GM23338 (cell line): ENCODE measurements at places on chromosomes 12 and 14. TPM values are rescaled to one million over a fixed set of nuclear protein-coding genes. Genes with fewer than 3 reads are reported as not detected.

- no peak for DNase-seq
These were observed 847 bp downstream of the CCDC59 start for GRCh38 chr12:82357340-82357739.

DNA sequence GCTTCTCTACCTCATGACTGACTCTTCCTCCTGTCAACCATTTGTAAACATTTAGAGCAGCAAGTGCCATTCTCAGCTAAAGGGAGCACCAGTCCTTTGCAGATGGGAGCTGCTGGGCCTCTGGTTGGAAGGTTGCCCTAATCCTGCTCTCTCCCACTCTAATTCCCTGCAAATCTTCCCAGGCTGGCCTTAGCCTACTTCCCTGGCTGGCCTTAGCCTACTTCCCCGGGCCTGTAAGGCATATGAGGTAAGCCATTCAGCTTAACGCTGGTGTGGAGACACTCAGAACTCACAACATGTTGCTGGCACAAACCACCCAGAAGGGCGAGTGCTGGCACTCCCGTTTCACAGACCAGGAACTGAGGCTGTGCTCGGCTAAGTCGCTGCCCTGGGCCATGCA, 69.0 kb downstream of the CPSF2 start:
- no peak for DNase-seq

- DNase-seq = no peak
These were observed 117.8 kb downstream of the PAH start for GRCh38 chr12:102799229-102799628.

DNA sequence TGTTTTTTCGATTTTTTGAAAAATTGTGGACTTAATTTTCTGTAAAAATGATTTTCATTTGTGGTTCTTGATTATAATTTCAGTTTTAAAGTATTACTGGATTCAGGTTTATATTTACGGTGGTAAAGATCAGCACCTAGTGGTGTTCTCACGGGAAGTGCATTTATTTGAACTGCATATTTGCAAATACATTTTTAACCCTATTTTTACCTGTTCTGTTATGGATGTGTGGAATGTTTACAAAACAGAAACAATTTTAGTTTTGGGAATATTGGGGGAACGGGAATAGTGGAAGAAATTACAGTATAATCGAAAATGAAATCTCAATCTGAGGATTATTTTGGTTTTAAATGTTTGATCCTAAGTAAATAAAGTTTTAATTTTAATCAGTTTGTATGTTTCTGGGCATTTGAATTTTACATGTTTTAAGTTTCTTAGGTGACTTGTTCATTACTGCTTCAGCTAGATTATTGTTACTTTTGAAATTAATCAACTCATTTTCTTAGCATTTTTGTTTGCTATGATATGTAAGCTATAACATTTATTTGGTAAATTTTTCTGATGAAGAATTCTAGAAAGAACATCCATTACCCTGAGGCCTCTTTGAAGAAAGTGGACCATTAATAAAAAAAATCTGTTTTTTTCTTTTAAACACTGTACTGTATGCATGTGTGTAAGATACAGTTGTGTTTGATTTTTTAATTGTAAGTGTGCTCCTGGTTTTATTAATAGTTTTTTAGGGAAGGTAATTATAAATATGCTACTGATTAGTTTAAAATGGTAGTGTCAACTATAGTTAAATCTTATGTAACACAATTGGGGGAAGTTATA, 942 bp downstream of the ATF7IP start:
- DNase-seq = no peak

GRCh38 chr14:21558703-21559170, 21.1 kb downstream of the OR10G3 start:
- DNase-seq = peak; percentile 20

GRCh38 chr12:29066011-29066588, 83.0 kb upstream of the FAR2 start:
- no peak for DNase-seq

- DNase-seq = peak; percentile 47
These were observed 11.7 kb downstream of the FAM181A start for GRCh38 chr14:93938751-93939303.

- no peak for DNase-seq
These were observed 316.8 kb downstream of the SNAPC1 start for GRCh38 chr14:62079038-62079437.

DNA sequence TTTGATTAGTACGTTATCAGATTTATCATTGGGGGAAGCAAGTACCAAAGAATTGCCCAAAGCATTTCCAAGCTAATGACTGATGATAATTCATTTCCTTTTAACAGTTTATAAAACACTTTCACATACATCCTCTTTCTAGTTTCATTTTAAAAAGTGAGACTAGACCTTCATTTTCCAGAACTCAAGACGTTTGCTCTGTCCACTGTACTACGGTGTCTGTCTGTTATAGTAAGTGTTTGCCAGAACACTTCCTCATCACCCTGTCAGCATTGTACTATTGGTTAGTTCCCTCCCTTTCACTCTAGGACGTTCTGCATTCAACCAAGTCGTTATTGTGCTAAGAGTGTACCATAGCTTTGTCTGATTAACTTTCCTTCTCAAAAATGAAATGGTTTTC, 81.7 kb upstream of the TMEM263 start:
- no peak for DNase-seq

DNA sequence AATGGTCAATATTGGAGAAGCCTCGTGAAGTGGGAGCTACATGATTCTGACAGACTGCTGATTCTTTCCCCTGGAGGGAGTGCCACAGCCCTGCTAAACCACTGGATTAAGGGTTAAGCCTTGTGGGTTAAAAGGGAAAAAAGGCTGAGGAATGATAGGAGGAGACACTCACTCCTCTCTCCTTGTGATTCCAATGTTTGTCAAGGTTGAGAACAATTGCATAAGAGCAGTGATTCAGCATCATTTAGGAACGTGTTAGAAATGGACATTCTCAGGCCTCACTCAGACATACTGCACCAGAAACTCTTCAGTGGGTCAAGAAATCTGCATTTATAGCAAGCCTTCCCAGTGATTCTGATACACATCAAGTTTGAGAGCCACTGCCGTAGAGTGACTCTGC, 87.8 kb upstream of the GZMB start:
- no peak for DNase-seq

- no peak for DNase-seq
These were observed 16.0 kb upstream of the TRAF3 start for GRCh38 chr14:102761206-102761605.

DNA sequence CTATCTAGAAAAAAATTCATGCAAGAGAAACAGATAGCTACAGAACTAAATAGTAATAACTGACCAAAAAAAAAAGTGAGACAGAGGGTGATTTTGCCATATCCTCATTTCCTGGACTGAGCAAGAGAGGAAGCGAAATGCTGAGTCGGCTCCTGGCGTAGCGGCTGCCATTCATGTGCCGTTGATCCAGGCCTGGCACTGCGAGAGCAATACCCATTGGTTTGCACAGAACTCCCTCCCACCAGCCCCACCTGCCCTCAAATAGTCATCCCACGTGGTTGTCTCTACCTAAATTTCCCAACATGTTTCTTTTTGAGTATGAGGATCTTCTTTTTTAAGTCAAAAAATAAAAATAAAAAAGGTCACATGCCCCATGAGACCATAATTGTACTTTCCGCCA, 9.4 kb upstream of the WNT5B start:
- DNase-seq = no peak

DNA sequence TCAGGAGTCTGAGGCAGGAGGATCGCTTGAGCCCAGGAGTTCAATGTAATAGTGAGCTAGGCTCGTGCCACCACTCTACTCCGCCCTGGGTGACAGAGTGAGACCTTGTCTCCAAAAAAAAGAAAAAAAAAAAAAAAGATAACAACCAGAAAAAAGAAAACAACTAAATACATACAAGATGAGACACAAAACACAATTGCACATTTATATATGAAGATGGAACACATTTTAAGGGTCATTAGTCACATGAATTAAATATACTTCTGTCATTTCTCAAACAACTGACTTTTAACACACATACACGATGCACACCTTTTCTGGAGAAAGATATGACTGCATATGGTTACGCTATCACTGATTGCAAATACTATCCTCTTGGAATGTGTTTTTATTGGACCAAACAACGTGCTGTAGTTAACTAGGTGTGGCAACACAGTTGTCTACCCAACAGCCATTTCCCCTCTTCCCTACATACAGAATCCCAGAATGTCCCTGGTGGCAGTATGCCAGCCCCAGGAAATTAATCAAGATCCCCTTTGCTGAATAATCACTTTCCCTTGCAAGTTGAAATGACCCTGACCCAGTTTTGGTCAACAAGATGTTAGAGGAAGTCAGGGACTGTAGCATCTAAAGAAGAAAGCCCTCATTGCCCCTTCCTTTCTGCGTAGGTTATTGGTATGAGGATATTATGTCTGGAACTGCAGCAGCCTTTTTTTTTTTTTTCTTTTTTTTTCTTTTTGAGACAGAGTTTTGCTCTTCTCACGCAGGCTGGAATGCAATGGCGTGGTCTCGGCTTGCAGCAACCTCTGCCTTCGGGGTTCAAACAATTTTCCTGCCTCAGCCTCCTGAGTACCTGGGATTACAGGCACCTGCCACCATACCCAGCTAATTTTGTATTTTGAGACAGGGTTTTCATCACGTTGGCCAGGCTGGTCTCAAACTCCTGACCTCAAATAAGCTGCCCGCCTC, 5.6 kb upstream of the MYL6B start:
- no peak for DNase-seq

DNA sequence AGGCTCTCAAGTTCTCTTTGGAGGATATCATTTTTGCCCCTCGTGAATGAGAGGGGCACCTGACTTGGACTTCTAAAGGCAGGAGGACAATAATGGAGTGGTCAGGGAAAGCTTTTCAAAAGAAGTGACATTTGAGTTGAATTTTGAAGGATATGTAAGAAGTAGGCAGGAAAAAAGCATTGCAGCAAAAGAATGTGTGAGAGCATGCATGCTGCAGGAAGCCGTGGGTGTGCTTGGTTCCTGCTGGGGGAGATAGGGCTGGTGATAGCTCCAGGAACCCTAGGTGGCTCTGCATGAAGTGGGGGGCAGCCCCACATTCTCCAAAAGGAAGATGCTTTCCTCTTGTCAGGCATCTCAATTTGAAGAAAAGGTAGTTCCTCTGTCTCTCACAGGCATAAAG, 23.1 kb downstream of the ACVR1B start:
- no peak for DNase-seq

DNA sequence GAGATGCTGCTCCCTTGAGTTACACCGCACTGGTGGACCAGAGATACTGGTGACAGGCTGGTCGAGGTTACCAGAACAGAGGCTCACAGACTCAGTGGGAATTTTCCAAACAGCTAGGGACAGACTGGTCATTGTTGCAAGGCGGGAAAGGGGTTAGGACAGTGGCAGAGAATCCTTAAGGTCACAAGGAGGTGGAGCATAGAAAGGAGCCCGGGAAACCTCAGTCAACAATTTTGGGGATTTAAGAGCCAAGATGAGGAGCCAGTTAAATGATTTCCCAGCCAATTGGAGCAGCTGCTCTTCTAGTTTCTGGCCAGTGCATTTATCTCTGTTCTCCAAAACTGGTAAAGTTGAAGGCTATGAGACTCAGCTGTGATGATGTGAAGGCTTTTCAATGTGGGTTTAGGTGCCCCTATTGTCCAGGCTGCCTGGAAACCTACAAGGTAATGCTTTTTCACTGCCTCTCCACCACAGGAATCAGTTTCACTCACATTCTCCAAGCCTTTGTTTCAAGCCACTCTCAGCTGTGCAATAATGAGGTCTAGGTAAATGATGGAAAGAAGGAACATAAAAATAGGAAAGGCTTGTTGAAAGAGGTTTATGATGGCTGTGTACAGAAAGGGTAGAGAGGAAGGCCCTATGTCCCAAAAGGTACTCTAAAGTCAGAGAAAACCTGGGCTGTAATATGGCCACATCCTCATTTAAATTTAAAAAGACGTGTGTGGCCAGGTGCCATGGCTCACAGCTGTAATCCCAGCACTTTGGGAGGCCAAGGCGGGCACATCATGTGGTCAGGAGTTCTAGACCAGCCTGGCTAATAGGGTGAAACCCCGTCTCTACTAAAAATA, 7.0 kb upstream of the TNS2 start:
- DNase-seq = peak; percentile 51

DNA sequence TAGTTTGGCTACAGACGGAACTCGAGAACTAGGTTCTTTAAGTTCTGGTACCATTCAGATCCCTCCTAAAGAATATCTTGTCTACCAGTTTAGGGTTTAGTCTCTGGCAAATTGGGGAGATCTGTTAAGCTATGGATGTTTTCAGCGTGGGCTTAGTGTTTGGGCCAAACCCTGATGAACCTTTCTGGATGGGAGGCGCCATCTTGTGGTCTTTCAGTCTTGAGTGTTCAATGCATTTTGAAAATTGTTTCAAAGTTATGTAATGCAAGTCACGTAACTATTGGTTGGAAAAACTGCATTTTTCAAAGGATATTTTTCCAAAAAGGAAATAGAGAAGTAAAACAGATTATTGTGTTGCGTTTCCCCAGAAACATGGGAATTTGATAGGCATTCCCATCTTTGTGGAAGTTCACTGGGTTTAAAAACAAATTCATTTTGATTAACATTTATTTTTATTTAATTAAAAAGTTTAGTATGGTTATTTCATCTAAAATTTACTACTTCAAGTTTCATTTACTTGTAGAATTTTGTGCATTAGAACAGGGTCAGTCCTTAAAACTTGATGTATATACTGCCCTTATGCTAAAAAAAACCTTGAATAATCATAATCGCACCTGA, 169.0 kb downstream of the PRIMA1 start:
- DNase-seq = peak; percentile 78

DNA sequence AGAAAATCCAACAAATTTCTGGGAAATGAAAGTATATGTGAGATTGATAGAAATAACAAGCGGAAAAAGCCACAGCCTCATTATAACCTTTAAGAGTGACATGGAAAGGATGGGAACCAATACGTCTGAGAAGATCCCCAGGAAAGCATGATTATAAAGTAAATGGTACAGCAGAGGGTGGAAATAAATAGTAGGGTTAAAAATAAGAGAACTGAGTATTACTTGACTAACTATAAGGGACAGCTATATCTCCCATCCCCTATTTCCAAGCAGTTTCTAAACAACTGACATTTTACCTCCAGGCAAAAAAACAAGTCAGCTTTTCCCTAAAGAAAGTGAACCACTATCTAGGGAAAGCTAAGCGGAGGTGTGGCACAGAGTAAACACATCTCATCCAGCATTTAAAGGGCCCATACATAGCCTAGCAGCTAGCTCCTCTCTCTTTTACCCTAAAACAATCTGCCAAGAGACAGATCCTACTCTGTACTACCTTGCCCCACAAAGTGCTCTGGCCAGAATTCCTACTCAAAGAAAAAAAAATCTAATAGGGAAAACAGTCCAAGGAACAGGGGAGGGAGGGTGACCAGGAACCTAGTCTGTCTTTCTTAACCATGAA, 11.2 kb downstream of the OSBPL8 start:
- DNase-seq = peak; percentile 35

- DNase-seq = no peak
These were observed 378.3 kb downstream of the BCL11B start for GRCh38 chr14:98893675-98894074.

- DNase-seq = no peak
These were observed 13.0 kb downstream of the ZBTB39 start for GRCh38 chr12:56993346-56993745.

GRCh38 chr14:53894456-53894855, 62.2 kb downstream of the BMP4 start:
- no peak for DNase-seq

The RNASE7 gene
- total RNA-seq = not detected in 2 replicates

The CLEC1B gene
- not detected in 2 replicates for total RNA-seq

The LAG3 gene
- 1.0 and 4.7 TPM in 2 replicates for total RNA-seq

The SEC23A gene
- total RNA-seq = 60.9 and 89.9 TPM in 2 replicates

The IAPP gene
- total RNA-seq = not detected in 2 replicates

The KCNC2 gene
- total RNA-seq = 0.10 TPM in 1 of 2 replicates, not detected in the other

The INSM2 gene
- not detected in 2 replicates for total RNA-seq

The ALDH2 gene
- total RNA-seq = 7.9 and 14.9 TPM in 2 replicates

The GLIPR1L2 gene
- total RNA-seq = not detected in 2 replicates

The LRP1 gene
- 130 and 145 TPM in 2 replicates for total RNA-seq

The OR6C2 gene
- not detected in 2 replicates for total RNA-seq
